ENCODE measurements at places on chromosomes 11 and 22.

DNA sequence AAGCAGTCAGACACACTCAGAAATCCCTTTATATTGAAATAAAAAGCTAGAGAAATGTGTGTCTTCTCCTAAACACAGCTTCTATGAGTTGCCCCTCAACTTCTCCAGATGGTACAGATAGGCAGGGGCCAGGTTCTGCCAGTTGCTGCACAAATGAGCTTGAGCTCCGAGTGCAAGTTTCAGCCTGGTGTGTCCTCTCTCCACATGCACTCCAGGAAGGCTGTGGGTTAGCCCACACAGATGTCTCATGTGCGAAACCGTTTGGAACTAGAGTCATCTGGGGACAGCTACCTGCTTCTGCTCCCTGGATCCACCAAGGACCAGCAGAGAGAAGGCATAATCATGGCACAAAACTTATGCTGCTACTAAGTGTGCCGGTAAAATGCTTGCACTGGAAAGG lies 812.6 kb downstream of the OPCML start:
- DNase-seq: no peak

- no peak for DNase-seq
Observed at GRCh38 chr22:45743687-45744086, 72.1 kb downstream of the ATXN10 start.

DNA sequence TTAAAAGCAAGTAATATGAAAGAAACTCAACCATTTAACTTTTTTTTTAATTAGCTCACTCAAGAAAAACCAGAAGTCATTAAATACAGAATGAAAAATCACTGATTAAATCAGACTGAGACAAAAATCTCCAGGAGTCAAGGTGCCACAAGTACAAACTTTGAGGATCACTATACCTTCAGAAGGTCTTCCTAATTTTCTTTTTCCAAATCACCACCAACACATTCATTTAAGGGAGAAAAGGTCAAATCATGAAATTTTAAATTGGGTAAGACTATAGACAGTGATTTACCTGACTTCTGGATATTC lies 32.3 kb downstream of the PITPNB start:
- no peak for DNase-seq

GRCh38 chr11:75286826-75287465 lies 46.4 kb downstream of the TPBGL start:
- no peak for DNase-seq

- DNase-seq: no peak
Observed at GRCh38 chr11:45565446-45565988, 99.9 kb downstream of the CHST1 start.

DNA sequence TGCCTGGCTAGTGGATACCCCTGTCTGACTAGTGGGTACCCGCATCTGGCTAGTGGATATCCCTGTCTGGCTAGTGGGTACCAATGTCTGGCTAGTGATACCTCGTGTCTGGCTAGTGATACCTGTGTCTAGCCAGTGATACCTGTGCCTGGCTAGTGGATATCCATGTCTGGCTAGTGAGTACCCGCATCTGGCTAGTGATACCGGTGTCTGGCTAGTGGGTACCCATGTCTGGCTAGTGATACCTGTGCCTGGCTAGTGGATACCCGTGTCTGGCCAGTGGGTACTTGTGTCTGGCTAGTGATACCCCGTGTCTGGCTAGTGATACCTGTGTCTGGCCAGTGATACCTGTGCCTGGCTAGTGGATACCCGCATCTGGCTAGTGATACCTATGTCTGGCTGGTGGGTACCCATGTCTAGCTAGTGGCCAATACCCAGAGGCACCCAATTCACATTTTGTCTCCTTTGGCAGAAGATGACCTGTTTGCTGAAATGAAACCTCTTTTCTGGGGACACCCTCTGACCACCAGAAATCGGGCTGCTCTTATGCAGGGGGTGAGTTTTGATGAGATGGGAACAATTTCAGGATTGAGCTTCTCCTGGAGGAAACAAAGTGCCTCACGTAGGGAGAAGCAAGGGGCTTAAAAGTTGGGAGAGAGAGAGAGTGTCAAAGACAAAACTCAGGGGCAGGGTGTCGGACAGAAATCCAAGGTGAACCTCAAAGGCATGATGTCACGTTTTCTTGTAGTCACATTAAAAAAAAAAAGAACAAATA lies 63.4 kb downstream of the SMIM38 start:
- DNase-seq: no peak

GRCh38 chr11:46112961-46113607 lies 8.2 kb downstream of the PHF21A start:
- no peak for DNase-seq

DNA sequence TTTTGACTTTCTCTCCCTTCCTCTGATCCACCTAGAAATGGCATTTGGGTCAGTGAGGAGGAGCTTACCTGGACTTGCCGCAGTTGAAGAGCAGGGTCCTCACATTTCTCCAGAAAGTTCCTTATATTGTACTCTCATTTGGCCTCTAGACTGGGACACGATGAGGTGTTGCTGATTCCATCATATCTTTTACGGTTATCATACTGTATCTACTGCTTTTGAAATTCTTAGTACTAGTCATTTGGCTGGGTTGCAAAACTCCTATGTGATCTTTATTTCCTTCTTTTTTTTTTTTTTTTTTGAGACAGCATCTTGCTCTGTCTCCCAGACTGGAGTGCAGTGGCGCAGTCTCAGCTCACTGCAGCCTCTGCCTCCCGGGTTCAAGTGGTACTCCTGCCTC lies 58.7 kb upstream of the FAM181B start:
- DNase-seq: no peak

DNA sequence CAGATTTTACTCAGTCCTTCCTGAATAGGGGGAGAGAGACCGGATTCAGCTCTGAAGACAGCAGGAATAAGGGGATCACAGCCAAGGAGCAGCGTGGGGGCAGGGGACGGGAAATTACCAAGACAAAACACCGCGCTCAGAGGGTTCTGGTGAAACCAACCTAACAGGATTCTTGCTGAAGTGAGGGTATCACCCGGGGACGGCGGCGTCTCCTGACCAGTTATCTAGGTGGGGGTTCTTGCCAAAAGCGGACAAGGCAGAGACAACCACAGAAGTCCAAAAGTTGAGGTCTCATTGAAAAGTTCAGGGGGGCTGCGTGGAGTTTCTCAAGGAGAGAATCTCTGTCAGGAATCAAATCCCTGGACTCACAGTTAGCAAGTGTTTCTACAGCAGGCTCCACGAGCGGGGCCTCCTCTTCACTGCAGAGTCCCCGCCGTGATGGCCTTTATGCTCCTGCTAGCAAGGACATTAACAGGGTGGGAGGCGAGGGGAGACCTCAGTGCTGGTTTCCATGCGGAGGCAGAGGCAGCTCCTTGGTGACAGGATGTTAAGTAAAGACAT lies 291.0 kb downstream of the BRD1 start:
- no peak for DNase-seq

- DNase-seq: no peak
Observed at GRCh38 chr11:91742155-91742554, 482.5 kb upstream of the FAT3 start.

DNA sequence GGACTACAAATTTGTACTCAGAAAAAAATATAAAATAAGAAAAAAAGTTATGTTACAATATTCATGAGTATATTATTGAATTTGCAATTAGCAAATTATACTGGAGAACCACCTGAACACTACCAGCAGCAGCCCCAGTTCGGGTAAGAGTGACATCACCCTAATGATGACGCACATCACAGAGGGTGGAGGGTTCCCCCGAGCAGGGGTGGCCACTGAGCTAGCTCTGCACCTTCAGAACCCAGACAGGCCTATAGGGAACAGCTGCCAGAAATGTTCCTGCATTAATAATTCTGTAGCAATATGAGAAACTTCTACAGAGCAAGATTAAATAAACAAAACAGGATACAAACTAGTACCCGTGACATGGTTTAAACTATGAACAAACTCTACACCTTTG lies 17.5 kb upstream of the ARAP1 start:
- DNase-seq: no peak

DNA sequence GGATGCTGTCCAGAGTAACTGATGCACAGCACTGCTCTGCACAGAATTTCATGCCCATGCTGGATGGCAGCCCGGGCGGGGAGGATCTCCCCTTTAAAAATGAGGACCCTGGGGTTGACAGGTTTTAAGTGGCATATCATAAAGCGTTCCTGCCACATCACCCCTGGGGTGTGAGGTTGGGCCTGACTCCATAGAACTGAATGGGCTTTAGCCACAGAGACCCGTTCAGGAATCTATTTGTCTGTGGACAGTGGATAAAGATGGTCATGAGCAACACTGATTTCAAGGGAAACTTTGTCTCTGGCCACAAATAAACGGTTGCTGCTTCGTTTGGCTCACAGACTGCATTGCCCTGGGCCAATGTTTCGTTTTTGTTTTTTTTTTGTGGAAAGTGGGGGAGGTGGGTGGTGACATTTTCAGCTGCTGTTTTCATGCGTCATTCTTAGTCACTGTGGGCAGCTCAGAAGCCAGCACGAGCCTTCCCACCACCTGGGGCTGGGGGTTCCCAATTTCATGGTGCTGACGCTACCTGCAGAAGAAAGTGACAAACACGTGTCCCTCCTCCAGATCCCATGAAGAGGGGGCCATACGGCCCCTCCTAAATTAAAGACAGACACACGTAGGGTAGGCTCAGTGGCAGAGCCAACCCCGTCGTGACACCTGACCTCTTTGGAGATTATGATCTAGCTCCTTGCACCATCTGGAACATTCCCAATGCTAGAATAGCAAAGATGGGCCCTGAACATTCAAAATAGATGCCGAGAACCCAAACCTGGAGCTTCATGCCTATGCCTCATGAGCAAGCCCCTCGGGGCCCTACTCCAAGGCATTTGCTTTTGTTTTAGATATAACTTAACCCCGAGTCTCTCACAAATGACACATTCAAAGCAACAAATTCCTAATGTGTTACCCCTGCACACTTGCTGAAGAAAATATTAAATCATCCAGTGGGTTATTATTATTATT lies 54.8 kb upstream of the PHF21B start:
- no peak for DNase-seq

DNA sequence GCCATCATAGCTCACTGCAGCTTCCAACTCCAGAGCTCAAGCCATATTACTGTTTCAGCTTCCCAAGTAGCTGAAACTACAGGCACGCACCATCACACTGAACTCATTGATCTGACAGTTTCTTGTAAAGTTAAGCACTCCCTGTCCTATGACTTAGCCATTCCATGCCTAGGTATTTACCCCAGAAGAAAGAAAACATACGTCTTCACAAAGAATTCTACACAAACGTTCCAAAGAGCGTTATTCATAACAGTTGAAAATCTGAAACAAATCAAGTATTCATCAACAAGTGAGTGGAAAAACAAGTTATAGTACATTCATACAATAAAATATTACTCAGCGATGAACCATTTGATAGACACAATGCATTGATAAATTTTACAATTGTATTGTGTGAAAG lies 7.8 kb upstream of the NLRP10 start:
- DNase-seq: no peak

DNA sequence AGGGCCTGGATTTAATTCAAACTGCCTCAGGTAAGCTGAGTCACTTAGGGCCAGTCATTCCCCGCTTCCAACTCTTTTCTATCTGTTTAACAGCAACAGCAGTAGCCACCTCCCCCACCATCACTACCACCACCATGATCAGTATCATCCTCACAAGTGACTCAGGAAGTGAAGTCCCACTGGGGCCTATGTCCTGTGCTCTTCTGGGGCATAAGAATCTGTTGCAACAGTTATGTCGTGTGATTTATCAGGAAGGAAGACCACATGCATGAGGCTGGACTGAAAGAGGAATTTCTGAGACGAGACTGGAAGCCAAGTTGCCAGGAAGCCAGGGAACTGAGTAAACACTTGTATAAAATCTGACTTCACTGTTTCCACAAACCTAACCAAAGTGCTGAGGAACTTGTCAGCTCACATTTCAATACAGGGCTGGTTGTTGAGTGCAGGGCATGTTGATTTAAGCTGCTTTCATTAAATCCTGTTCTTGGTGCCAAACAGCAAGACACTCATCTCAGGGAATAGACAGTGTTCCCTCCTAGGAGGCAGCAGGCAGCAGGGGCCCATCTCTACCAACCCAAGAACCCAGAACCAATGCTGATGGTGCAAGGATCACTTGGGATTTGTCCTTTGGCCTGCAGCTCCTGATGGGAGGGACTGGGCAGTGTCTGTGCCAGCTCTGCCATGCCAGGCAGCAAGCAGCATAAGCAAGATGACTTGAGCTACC lies 226.7 kb upstream of the NARS2 start:
- no peak for DNase-seq

DNA sequence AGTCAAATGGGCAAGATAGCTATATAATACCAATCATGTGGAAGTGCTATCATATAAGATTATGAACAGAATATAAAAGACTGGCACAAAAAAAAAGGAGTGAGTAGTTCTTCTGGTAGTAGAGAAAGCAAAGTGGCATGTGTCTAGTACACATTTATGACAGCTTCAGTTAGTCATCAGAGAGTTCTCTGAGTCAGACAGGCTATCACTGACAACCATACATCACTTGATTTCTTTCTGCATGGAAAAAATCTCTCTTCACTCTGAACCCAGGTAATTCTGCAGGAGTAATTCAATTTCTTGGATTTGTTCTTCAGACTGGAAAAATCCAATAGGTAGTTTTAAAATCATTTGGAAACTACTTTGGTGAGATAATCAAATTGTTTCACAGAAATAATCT lies 286.8 kb upstream of the ANO3 start:
- DNase-seq: no peak

DNA sequence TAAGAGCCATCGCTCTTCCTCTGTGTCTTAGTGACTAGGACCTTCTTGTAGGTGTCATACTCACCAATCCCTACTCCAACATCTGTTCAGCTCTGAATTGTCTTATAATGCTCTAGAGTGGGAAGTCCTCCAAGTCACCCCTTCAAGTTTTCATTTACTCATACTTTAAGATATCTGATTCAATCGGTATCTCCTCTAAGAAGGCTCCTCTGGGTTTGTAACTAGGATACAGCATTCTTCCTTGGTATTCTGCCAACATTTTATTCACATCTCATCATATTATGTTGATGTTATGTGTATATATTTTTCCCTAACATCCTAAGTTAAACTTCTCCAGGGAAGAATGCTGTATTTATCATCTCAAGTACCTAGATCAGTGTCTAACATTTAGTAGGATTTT lies 662.1 kb downstream of the NTM start:
- DNase-seq: no peak

GRCh38 chr11:2791139-2791520 lies 91.3 kb upstream of the KCNQ1OT1 start:
- no peak for DNase-seq

- no peak for DNase-seq
Observed at GRCh38 chr11:62593434-62594044, 2.2 kb upstream of the TUT1 start.

DNA sequence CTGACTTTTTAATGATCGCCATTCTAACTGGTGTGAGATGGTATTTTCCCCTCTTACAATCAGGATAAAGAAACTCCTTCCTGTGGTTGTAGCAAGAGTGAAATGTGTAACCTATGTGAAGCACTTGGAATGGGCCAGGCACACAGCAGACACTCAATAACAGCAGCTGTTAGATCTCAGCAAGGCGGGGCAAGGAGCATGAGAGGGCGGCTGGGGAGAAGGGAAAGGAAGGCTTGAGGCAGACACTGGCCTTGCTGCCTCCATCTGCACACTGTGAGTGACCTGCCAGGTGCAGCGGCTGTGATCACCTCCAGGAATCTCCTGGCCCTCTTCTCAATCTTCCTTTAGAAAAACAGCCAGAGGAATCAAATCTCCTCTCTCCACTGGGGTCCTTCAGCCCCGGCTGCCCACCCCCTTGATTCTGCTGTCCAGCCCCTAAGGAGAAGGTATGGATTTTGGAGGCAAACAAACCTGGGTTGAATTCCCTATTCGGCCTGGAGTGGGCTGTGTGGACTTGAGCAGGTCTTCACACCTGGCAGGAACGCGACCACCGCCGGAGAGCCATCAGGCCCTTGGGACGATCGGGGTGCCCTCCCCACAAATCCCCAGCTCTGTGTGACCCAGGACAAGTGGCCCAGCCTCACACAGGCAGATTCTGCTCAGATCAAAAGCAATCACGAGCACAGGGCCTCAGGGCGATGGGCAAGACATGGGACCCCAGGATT lies 49.0 kb downstream of the RPUSD4 start:
- DNase-seq: no peak
